Activated T-helper 1 cell treated with anti-CD3 and anti-CD28 coated beads, Interleukin-2, amount 50 U/mL, for 16 hours (primary cell): ENCODE measurements at places on chromosomes 6 and 20.
A peak's percentile ranks its signal among the peaks of the same experiment; 100 is the strongest.

- DNase-seq = no peak
These were observed 10.3 kb downstream of the KCNK5 start for GRCh38 chr6:39218868-39219567.

DNA sequence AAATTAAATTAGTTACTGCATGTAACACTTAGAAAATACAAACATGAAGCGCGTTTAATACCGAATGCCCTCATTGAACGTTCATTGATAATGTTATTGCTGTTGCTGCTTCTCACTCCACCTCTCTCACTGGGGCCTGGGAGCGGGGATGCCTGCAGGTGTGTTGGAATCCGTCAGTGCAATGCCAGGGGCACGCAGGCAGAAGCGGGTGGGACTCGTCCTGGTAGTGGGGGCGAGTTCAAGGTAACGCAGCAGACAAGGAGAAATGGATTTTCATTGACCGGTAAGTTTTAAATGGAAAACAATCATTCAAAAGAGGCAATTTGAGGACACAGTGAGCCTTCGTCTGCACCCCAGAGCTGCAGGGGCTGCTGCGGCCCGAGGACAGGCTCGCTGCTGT is 71.2 kb upstream of the AFDN start:
- no peak for DNase-seq

DNA sequence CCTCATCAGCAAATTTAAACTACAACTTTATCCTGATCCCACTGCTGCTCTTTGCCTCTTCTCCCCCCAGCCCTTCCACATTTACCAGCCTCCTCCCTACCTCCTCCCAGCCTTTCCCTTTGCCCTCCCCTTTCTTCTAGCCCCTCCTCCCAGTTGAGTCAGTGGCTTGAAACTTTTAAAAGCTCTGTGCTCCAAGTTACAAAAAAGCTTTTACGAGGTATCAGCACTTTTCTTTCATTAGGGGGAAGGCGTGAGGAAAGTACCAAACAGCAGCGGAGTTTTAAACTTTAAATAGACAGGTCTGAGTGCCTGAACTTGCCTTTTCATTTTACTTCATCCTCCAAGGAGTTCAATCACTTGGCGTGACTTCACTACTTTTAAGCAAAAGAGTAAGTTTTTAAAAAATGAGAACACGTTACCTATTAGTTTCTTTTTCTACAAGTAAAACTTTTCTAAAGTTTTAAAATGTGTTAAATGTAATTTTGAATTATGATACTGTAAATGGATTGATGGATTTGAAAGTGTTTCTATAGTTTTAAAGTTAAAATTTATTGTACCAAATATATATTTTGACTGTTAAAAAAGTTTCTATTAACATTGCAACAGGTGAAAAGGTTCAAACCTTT is at the start of gene GJA1:
Gene GJA1, plus strand, starts transcription at position 203 of the 626 bp plus-strand sequence. CDS start 11,202 bp downstream, outside the sequence.
- no peak for DNase-seq

GRCh38 chr6:152338335-152339125 is 298.6 kb downstream of the SYNE1 start:
- DNase-seq = peak; percentile 31

DNA sequence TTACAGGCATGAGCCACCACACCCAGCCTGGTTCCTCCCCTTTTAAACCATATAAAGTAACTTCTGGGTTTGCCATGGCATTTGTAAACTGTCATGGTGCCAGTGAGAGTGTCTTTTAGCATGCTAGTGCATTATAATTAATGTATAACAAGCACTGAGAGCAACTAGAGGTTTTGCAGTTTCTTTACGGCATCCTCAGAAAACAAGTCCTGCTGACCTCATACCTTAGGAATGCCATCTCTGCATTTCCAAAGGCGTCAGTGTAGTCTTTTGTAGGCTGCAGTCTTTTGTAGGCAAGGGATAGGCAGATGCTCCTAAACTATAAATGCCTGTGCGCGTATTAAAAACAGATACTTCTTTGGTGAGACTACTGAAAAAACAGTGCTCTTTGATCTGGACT is 75.0 kb upstream of the EZR start:
- DNase-seq = no peak

- no peak for DNase-seq
These were observed 30.0 kb upstream of the AKIRIN2 start for GRCh38 chr6:87731818-87732661.

DNA sequence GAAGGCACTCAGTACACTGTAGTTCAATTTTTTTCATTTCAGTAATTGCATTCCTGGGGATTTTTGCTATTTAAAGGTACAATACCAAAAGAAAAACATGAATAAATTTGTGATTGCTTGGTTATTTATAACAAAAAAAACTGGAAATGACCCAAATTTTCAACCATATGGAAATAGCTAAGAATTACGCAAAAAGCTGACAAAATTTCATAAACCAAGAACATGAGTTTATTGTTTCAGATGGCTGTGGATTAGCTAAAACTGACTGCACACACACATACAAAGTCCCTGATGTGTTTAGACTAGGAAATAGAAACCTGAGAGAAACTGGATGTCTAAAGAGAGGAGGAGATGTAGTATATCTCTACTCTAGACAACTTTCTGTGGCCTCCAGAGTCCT is 718.4 kb upstream of the CHD6 start:
- no peak for DNase-seq

DNA sequence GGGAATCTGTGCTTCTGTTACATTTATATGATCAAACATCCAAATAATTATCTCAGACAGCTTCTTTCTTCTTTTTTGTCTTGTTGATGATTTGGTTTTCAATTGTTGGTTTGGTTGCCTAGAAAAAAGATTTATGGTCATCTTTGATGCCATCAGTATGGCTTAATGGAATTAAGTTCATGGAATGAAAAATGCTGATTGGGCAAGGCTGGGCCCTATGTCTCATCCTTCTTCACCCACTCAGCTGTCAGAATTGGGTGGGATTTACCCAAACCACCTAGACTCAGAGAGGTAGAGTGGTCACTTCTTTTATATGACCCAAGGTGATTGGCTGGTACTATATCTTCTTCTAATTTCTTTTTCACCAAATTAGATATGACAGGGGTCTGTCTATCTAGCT is 258.3 kb downstream of the DOK5 start:
- no peak for DNase-seq

- DNase-seq = no peak
These were observed 176.7 kb upstream of the HSF2 start for GRCh38 chr6:122222761-122223160.

DNA sequence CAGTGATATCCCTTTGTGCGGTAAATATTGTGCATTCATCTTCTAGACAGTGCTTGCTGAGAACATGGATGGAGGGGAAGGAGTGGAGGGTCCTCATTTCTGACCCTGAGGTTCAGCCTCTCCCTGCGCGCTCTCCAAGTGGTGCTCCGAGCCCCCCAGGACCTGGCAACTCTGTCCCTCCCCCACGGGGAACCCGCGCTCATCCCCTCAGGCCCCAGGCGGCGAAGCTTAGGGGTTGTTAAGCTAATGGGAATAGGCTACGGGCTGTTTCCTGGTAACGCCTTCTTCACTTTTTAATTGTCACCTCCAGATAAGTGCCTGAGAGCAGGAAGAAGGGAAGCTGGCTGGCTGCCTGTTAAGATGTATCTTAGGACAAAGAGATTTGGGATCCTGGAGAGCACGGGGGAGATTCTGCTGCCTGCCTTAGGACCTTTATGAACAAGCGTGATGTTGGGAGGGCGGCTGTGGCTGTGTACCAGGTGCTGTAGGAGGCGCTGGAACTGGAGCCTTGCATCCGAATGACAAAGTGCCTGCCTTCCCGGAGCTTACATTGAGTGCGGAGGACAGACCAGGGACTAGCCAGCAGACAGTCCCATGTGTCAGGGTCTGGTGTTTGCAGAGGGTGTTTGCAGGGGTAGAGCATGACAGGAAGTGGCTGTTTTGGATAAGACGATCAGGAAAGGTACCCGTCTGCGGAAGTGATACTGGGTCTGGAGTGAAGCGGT is 11.7 kb downstream of the TSHZ2 start:
- DNase-seq = no peak

DNA sequence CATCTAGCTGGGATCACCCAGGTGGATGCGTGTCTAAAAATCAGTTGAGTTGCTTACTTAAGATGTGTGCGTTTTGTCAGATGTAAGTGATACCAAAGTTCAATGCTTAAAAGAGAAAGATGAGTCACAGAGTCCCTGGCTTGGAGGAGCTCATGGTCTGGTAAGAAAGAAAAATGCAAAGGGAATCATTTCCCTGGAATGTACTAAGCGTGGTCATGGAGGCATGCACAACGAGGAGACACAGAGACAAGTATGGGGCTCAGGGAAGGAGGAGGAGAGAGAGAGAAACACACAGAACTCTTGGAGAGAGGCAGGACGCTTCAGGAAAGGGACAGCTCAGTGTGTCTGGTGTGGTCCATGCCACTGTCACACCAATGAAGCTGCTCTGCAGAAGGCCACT is 186.9 kb upstream of the GMDS start:
- no peak for DNase-seq

DNA sequence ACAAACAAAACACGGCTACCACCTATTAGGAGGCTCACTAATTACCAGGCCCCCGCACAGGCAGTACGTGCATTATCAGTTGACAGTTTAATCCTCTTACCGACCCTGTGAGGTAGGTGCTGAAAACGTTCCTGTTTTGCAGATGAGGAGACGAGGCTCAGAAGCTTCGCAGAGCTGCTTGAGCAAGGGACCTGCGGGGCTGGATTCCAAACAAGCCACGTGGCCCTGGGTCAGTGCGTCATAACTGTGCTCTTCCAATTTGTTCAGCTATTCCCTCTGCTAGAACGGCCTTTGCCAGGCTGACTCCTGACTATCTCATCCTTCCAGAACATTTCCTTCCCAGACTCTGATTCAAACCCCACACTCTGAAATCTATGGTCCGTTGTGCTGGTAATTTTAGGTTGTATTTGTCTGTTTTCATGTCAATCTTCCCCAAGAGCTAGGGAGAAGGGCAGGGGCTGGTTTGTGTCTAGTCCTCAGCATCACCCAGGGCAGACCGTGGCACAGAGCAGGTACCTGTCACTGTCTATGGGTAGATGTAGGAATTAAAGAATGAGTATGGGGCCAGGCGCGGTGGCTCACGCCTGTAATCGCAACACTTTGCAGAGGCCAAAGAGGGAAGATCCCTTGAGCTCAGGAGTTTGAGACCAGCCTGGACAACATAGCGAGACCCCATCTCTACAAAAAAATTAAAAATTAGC is 28.8 kb upstream of the TLDC2 start:
- no peak for DNase-seq

DNA sequence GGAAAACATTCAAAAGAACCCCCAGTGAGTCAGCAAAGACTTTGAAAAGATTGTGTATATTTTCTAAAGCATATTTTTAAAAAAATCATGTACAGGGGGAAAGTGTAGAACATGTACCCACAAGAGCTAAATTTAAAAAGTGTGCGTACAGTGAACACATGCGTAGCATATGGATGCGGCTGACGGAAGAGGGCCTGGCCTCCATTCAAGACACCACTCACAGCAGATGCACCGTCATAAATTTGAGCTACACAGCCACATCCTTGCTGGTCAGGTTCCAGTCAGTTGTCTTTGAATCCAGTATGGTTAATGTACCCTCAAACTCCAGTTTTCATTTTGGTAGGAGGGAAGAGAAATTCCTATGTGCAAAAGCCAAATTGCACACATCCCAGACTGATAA is 54.3 kb upstream of the SPACA1 start:
- DNase-seq = no peak

GRCh38 chr6:122994256-122994655 is 1.8 kb upstream of the CLVS2 start:
- DNase-seq = no peak

GRCh38 chr6:101608703-101609102 is 215.2 kb downstream of the GRIK2 start:
- no peak for DNase-seq

GRCh38 chr6:89087881-89088280 is 7.3 kb downstream of the PNRC1 start:
- DNase-seq = no peak

- DNase-seq = peak; percentile 42
These were observed 327.5 kb downstream of the SYNE1 start for GRCh38 chr6:152309648-152310047.

- no peak for DNase-seq
These were observed 105.1 kb upstream of the HCRTR2 start for GRCh38 chr6:55069132-55069781.

GRCh38 chr20:40959325-40960092 is 69.1 kb upstream of the TOP1 start:
- DNase-seq = no peak

GRCh38 chr20:49270177-49270576 is 7.7 kb downstream of the ZNFX1 start:
- no peak for DNase-seq

DNA sequence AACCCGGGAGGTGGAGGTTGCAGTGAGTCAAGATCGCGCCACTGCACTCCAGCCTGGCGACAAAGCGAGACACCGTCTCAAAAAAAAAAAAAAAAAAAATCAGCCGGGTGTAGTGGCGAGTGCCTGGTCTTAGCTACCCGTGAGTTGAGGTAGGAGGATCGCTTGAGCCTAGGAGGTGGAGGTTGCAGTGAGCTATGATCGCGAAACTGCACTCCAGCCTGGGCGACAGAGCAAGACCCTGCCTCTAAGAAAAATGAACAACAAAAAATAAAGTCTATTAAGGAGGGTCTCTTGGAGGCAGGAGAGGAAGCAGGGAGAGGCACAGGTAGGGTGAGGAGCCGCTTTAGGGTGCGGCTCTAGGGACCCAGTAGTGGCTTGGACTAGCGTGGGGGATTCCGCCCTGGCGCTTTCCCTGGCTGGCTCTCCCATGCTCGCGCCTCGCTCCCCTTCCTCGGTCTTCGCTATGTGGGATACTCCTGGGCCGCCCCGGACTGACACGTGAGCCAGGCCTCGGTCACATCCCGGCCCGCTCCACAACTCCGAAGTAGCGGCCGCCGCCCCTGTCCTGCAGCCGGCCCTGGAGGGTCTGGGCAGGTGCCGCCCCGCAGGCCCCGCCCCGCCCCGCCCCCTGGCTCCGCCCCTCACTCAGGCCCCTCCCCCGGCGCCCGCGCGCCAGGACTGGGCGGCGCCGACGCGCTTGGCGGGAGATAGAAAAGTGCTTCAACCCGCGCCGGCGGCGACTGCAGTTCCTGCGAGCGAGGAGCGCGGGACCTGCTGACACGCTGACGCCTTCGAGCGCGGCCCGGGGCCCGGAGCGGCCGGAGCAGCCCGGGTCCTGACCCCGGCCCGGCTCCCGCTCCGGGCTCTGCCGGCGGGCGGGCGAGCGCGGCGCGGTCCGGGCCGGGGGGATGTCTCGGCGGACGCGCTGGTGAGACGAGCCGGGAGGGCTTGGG is at the start of gene MYBL2:
Gene MYBL2, plus strand, starts transcription at position 739 of the 953 bp plus-strand sequence. Its CDS starts 170 bp downstream, at position 909.
- DNase-seq = peak; percentile 33

DNA sequence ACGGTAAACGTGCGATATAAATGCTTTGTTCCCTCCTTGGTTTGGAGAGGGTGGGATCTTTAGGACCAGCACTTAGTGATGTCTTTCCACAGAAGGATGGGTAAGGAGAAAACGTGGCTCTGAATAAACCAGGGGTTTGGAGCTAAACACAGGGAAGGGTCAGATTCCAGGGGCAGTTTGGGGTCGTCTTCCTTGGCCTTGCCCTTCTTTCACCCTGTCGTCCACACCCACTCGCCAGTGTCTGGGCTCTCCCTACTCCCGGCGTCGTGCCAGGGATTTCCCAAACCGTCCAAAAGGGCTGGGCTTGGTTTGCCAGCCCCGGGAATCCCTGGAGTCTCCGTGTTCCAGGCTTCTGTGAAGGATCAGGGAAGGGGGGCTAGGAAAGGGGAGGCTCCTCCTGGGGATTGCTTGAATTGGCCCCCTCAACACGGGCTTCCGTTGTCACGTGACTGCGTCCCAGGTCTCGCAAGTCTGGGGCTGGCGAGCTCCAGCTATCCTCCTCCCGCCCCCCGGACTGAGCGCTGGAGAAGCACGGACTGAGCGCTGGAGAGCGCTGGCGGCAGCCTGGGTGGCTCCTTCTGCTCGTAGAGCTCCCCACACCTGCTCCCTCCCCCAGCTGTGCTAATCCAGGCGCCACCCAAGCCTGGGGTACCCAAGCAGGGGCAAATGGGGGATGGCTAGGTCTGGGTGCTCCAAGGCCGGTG is 9.4 kb upstream of the ARMC12 start:
- DNase-seq = no peak

- no peak for DNase-seq
These were observed 622.4 kb downstream of the BCKDHB start for GRCh38 chr6:80728830-80729229.
